ENCODE measurements at places on chromosomes 4 and X.

- no peak for DNase-seq
Observed at GRCh38 chrX:138001226-138001625, 435.3 kb downstream of the ZIC3 start.

- no peak for DNase-seq
Observed at GRCh38 chrX:112874175-112874574, 33.5 kb upstream of the AMOT start.

DNA sequence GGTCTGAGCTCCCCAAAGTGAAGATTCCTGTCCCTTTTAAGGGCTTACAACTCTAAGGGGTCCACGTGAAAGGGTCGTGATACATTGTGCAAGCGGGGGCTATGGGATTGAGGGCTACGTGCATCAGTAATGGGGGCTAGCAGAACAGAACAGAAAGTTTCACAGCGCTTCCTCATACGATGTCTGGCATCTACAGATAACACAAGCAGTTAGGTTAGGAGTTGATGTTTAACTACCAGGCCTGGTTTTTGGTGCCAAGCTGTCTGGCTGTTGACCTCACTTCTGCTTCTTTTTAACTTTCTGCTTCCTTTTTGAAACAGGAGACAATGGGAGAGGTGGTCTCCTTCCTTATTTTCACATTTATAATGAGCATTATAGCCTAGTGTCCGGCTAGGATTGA, 368.6 kb upstream of the CXorf51A start:
- DNase-seq, result no peak

GRCh38 chr4:108519911-108520601, 100.3 kb upstream of the RPL34 start:
- no peak for DNase-seq

GRCh38 chr4:86156531-86156930, 203.3 kb downstream of the MAPK10 start:
- no peak for DNase-seq

DNA sequence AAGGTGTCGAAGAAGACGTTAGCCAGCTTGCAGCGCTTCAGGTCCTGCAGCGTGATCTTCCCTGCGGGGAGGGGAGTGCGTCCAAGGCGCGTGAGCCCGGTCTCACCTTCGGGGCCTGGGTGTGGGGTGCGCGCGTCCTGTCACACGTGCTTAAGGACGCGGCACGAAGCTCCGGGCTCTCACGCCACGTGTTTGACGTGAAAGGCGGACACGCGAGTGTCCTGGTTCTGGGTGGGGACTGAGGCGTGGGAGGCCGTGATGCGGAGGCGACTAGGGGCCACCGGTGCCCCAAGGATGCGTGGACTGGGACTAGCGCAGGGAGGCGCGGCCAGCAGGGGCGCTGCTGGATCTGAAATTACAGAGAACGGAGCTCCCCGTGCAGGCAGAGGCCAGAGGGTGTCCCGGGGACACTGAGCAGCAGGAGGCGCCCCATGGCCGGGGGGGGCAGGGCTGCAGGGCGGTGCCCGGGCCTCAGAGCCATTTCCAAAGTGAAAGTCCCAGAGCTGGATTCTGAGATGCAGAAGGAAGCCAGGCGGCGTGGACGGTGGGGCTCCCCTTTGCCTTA, 20.3 kb upstream of the GTPBP6 start:
- no peak for DNase-seq

DNA sequence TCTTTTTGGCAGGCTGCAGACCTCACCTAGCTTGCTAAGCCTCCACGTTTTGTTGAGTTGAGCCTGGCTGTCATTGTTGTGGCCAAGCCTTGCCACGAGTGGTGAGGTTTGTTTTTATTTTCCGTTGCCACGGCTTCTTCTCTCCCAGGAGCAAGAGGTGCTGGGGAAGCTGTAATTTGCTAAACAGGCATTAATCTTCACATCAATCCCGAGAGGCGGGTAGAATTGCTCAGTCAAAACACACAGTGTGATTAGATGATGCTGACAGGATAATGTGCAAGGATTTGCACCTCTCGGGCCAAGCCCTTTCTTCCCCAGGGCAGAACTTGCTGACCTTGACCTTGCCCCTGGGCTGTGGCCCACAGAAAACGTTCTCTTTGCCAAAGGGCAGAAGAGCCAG, 72.2 kb upstream of the ATP6AP2 start:
- DNase-seq, result peak; percentile 6

DNA sequence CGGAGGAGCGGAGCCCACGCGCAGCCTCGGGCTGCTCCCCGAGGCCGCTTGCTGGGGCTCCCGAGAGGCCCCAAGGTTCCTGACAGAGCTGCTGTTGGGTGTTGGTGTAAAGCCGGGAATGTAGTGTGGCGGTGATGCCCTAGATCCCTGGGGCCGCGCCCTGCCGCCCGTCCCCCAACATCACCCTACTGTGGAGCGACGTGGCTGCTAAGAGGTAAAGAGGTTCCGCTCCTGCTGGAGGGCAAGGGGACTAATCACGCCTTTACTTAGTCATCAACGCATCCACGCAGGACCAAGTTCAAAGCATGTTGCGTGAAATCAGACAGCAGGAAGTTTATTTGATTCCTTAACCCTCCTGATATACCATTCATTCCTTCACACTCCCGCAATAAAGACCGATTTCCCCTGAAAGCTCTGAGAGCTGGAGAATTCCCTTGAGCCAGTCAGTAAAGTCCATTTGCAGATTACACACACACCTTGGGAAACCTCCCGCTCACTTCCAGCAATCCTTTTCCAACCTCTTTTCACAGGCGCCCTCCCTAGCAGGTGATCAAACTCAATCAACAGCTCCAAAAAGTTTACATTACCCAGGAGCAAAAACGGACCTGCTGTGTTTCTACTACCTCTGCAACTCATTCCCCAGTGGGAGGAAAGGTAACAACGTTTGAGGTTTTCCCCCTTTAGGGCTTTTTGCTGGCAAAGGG, 579 bp upstream of the GABRA2 start:
- peak; percentile 11 for DNase-seq

Measured in choroid plexus epithelial cell (primary cell).